Dorsolateral prefrontal cortex (tissue), 122 donors: ENCODE measurements at places on chromosomes 3 and 15.

- no peak for DNase-seq
Measured at GRCh38 chr3:72421126-72421525, 427.1 kb downstream of the SHQ1 start.

DNA sequence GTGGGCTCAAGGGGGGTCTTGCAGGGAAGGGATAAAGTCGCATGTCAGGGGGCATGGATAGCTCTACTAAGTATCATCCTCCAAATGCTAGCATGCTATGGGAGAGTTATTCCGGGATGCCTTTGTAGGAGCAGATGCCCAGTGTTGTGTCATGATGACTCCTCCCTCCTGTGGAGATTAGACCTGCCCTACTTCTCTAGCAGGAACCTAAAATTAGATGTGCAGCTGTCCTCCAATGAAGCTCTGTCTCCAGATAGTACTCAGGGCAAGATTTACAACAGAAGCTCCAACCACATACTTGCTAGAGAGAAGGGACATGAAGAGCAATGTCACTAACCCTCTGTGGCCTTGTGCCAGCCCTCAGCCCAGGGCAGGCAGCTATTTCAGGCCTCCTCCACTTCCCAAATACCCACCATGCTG, 82.5 kb downstream of the AGBL1 start:
- DNase-seq: peak; percentile 10

- no peak for DNase-seq
Measured at GRCh38 chr3:174462916-174463315, 396.2 kb upstream of the NAALADL2 start.

GRCh38 chr15:89105147-89105546, 16.9 kb downstream of the ABHD2 start:
- DNase-seq: no peak

GRCh38 chr3:57772251-57772650, 16.1 kb downstream of the SLMAP start:
- no peak for DNase-seq

GRCh38 chr3:106552351-106553043, 683.7 kb upstream of the CBLB start:
- no peak for DNase-seq

DNA sequence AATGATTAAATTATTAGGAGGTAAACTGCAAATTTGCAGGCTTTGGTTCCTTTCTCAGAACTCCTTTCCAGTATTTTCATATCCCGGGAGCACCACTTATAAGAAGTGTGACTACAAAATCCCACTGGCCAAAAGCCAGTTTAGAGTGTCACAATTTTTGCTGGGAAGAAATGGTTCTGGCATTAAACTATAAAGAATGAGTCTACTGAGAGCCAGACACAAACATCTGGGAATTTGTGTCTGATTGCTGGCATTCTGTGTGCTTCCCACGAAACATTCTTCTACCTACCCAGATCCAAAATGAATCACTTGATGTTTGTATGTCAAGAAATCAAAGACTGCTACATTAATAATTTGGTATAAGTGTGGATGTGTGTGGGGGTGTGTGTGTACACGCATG, 82.8 kb downstream of the DUT start:
- no peak for DNase-seq

- no peak for DNase-seq
Measured at GRCh38 chr3:59280113-59280512, 230.3 kb upstream of the CFAP20DC start.

- no peak for DNase-seq
Measured at GRCh38 chr15:66131200-66131599, 122.3 kb downstream of the MEGF11 start.

- DNase-seq: no peak
Measured at GRCh38 chr3:150942221-150942620, 30.3 kb downstream of the CLRN1 start.

DNA sequence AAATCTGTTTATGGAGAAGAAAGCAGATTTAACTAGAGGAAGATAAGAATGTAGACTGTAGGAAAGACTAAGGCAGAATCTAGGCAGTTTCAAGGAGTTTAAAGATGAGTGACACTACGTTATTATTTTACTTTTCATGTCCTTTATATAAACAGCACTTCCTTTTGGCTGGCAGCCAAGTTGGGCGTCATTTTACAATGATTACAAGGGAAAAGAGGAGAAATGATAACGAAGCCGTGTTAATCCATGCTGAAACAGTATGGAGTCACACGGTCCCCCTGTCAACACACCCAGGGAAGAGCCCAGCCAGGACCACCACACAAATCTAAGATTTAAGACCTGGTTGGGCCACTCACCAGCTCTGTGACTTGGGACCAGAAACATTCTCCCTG, 83.7 kb upstream of the NEO1 start:
- DNase-seq: no peak

DNA sequence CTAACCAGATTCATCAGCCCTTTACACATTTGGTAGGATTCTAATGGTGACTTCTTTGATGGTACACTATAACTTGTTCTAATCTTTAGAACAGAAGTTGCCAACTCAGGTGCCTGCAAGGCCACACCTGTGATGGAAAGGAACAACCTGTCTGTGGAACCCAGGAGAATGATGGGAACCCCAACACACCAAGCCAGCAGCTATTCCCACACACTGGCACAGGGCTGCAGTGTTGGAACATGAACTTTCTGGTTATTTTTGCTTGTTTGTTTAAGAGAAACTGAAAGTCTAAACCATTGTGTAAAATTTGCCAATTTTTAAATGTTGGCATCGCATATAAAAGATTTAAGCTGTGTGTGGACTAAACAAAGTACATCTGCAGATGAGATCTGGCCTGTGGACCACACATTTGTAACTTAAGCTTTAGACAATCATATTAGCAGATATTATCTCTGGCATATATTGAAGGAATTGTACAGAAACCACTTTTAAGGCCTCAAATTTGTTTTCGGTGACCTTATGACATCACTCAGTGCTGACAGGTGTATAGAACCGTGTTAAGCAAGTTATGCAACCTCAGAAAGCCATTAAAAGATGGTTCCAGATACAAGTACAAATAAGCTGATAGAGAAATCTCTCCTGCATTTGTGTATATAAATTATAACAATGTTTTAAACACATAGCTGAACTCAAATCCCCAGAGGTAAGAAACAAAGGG, 242.9 kb downstream of the SLC9A9 start:
- no peak for DNase-seq

DNA sequence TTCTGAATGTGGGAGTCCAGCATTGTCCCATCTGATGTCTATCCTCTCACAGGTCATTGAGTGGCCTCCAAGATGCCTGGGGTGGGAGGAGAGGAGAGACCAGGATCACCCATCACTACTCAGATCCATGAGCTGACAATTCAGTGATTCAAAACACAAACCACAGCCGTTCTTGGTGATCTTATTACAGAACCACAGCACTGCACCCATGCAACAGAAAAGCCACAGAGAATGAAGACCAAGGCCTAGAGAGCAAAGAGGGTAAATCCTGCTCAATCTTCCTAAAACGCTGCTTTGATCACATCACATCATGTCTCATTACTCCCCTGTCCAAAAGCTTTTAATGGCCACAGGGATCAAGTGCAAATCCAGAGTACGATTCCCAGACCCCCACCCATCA, 23.5 kb downstream of the ANP32A start:
- no peak for DNase-seq

DNA sequence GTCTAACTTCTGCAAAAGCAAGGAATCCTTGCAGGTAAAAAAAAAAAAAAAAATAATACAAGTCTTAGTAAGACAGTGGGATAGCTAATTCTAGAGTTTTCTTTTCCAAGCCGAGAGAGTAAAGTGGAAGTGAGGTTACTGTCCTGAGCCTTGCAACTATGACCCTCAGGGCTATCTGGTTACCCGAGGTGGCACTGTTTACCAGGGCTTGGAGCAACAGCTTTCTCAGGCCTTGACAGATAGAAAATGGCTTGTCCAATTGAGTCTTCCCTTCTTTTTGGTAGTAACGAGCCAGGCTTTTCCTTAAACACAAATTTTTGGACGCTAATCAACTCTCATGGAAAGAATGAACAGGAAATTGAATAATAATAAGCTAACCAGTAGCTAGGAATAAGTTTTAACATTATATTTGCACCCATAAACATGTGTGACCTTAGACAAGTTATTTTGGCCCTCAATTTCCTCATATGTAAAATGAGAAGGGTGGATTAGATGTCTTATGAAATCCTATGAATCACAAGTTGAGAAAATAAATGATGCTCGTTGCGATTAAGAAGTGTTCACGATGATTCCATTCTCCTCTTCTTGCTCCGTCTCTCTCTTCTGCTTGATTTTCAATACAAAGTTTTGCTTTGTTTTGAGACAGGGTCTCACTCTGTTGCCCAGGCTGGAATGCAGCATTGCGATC, 236.9 kb upstream of the KBTBD8 start:
- no peak for DNase-seq

- no peak for DNase-seq
Measured at GRCh38 chr3:133096900-133097613, 58.9 kb downstream of the TMEM108 start.

DNA sequence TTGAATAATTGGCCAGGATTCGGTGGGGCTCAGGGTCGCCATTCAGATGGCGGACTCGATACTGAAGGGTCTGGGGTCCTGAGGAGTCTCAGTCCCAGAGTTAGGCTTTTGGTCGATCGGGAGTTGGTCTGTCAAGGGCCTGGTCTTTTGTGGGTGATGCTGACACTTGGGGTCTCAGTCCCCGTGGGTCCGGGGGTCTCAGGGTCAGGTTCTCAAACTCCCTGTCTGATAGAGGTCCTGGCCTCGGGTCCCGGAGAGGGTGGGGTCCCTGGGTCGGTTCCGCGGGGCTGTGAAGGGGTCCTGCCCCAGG, 467 bp downstream of the NCKIPSD start:
- DNase-seq: no peak

GRCh38 chr15:72382146-72382545, 6.3 kb upstream of the HEXA start:
- no peak for DNase-seq
